K562 (cell line): ENCODE measurements at places on chromosomes 12 and 14.

- H3K27me3 ChIP-seq: no peaks in the 10 kb centered on the region; the same call in 1 of the 2 replicates
- no peaks in the 10 kb centered on the region for H3K36me3 ChIP-seq
- no peak overlapping the region for H3K27ac ChIP-seq
- no peak overlapping the region for H3K4me3 ChIP-seq
- DNase-seq: no peak
These were observed 685.0 kb downstream of the TMEM121 start for GRCh38 chr14:106211334-106211900.

- peak; percentile 73 for DNase-seq
- H3K36me3 ChIP-seq: peaks cover 53% of the 10 kb centered on the region
- H3K27me3 ChIP-seq: no peaks in the 10 kb centered on the region
- peaks cover 8% of the 10 kb centered on the region; the same call in 2 of the 3 replicates for H3K4me1 ChIP-seq
- peak overlapping the region; percentile 86; the same call in 1 of the 3 replicates for H3K27ac ChIP-seq
These were observed 1.8 kb downstream of the COX6A1 start for GRCh38 chr12:120439646-120440247.

GRCh38 chr12:106205208-106206069 lies 42.4 kb downstream of the CKAP4 start:
- no peak for DNase-seq
- no peak overlapping the region for H3K27ac ChIP-seq
- H3K36me3 ChIP-seq: no peaks in the 10 kb centered on the region
- H3K4me3 ChIP-seq: no peak overlapping the region
- H3K4me1 ChIP-seq: no peaks in the 10 kb centered on the region

- no peak for DNase-seq
- H3K27ac ChIP-seq: no peak overlapping the region
- H3K36me3 ChIP-seq: no peaks in the 10 kb centered on the region
- H3K4me1 ChIP-seq: no peaks in the 10 kb centered on the region; the same call in 1 of the 2 replicates
- H3K27me3 ChIP-seq: no peaks in the 10 kb centered on the region
These were observed 26.2 kb upstream of the PPM1A start for GRCh38 chr14:60222820-60223219.

DNA sequence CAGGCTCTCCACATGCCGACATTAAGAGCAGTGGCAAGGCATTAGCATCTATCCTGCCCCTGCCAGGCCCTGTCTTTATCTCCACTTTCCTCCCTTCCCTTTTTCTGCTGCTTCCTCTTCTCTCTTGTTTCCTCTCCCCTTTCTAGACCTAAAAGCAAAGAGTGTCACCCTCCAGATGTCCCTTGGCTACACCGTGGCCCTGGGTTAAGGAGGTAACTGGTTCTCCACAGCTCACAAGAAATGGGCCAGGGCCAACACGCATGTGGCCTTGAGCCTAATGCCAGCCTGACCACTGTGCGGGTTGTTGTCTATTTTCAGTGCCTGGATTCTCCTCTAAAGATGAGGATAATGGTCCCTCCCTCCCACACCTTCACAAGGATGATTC lies 41.7 kb upstream of the DDX11 start:
- no peak for DNase-seq
- no peaks in the 10 kb centered on the region for H3K36me3 ChIP-seq

DNA sequence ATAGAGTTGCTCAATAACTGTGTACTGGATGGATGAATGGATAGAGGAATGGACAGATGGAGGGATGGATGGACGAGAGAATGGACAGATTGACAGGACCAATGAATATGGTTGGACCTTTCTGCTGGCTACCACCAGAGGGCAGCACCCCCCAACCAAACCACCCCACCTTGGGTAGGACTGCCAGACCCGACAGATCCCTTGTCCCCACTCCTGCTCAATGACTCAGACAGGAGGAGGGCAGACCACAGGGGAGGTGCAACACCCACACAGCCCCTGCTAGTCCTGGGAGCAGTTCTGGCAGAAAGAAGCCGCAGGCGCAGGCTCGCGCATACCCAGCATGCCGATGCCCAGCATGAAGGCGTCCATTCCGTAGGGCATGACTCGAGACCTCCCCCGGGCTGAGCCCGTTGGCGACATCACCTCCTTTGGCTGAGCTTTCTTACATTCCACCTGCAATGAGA lies 12.4 kb downstream of the MSI1 start:
- peaks cover 45% of the 10 kb centered on the region for H3K27me3 ChIP-seq
- no peaks in the 10 kb centered on the region for H3K36me3 ChIP-seq
- no peak overlapping the region for H3K4me3 ChIP-seq
- DNase-seq: peak; percentile 89
- peaks cover 19% of the 10 kb centered on the region for H3K4me1 ChIP-seq

- H3K27ac ChIP-seq: no peak overlapping the region
- DNase-seq: no peak
- H3K4me3 ChIP-seq: no peak overlapping the region
These were observed 143.7 kb downstream of the SMOC1 start for GRCh38 chr14:70022771-70023445.

DNA sequence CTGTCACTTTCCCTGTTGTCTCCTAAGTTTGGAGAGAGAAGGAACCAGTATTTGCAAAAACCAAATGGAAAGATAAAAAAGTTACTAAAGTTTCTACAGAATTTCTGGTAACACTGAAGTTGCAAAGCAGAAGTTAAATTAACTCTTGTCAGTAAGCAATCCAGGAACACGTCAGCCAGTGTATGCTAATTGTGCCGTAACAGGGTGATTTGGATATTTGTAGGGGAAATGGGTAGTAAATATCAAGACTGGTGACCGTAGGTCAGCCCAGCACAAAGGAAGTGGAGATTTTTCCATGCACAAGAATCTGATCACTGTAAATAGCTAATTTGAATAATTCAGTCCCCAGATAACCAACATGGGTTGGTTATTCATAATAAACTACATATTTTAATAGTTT lies 2.3 kb downstream of the CDKN1B start:
- no peaks in the 10 kb centered on the region for H3K27me3 ChIP-seq
- H3K36me3 ChIP-seq: peaks cover 36% of the 10 kb centered on the region
- H3K27ac ChIP-seq: peak overlapping the region; percentile 95
- peaks cover 24% of the 10 kb centered on the region for H3K4me1 ChIP-seq

DNA sequence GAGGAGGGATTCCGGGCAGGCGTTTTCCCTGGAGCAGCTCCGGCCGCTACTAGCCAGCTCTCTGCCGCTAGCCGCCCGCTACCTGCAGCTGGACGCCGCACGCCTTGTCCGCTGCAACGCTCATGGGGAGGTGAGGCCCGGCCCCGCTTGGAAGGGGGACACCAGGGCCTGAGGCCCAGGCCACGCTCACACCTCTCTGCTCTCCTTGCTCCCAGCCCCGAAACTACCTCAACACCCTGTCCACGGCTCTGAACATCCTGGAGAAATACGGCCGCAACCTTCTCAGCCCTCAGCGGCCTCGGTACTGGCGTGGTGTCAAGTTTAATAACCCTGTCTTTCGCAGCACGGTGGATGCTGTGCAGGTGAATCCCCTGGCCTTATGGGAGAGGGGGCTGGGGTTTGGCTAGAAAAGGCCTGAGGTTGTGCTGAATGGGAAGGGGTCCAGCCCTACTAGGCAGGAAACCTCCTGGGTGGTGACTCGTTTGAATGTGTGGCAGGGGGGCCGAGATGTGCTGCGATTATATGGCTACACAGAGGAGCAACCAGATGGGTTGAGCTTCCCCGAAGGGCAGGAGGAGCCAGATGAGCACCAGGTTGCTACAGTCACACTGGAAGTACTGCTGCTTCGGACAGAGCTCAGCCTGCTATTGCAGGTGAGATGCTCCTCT lies 597 bp downstream of the RNF31 start:
- peak overlapping the region; percentile 98 for H3K4me3 ChIP-seq
- peaks cover 28% of the 10 kb centered on the region; the same call in 2 of the 3 replicates for H3K4me1 ChIP-seq
- H3K27me3 ChIP-seq: no peaks in the 10 kb centered on the region
- DNase-seq: no peak
- H3K36me3 ChIP-seq: peaks cover 62% of the 10 kb centered on the region; the same call in 2 of the 3 replicates
- H3K27ac ChIP-seq: peak overlapping the region; percentile 62

GRCh38 chr12:110015132-110015531 lies 15.9 kb downstream of the ANKRD13A start:
- peaks cover 57% of the 10 kb centered on the region; the same call in 2 of the 3 replicates for H3K36me3 ChIP-seq
- no peaks in the 10 kb centered on the region for H3K4me1 ChIP-seq
- no peak overlapping the region for H3K27ac ChIP-seq
- DNase-seq: no peak

GRCh38 chr12:24574538-24574937 lies 374.4 kb downstream of the BCAT1 start:
- no peak overlapping the region for H3K4me3 ChIP-seq
- peaks cover 6% of the 10 kb centered on the region; the same call in 1 of the 2 replicates for H3K27me3 ChIP-seq
- no peak overlapping the region for H3K27ac ChIP-seq
- no peaks in the 10 kb centered on the region for H3K4me1 ChIP-seq
- H3K36me3 ChIP-seq: no peaks in the 10 kb centered on the region

- no peak for DNase-seq
- H3K36me3 ChIP-seq: no peaks in the 10 kb centered on the region
- no peak overlapping the region for H3K27ac ChIP-seq
- no peak overlapping the region for H3K4me3 ChIP-seq
- H3K4me1 ChIP-seq: no peaks in the 10 kb centered on the region; the same call in 1 of the 2 replicates
These were observed 230.8 kb downstream of the FOXN3 start for GRCh38 chr14:89185919-89186855.
